Glomerular endothelial cell (primary cell): ENCODE measurements at places on chromosomes 3 and 15.

DNA sequence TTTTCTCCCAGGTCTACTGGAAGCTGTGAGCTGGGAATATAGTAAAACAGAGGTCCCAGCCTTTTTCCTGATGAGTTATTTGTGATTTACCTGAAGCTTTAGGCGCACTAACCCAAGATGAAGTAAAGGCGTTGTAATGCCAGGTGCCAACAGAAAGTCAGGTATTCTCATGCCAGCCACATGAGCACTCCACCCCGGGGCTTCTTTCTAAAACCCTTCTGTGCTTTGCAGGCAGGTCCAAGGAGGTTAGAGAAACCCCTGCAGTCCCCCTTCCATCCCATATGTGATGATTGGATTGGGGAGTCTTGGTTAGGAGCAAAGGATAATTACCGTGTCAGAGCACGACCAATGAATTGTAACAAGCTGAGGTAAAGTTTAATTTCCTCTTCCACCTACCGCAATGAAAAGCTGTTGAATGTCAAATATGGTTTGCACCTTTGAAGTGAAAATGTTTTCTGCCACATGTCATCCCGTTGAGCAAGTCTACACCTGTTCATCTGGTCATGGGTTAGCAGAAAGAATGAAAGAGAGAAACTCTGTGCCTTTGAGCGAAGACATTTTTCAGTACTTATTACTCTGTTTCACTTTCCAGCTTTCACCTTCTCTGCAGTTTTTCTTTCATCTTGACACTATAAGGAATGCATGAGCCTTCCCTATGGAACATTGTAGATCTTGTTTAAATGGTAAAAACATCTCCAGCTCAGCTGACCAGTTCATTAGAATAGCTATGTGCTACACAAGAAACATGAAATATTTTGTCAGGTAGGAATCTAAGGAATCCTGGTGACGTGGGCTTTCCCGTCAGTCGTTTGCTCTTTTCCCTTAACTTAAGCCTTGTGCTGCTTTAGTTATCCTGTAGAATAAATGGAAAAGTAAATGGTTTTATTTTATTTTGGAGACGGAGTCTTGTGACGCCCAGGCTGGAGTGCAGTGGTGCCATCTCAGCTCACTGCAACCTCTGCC lies 204.6 kb upstream of the IL12A start:
- DNase-seq = no peak

DNA sequence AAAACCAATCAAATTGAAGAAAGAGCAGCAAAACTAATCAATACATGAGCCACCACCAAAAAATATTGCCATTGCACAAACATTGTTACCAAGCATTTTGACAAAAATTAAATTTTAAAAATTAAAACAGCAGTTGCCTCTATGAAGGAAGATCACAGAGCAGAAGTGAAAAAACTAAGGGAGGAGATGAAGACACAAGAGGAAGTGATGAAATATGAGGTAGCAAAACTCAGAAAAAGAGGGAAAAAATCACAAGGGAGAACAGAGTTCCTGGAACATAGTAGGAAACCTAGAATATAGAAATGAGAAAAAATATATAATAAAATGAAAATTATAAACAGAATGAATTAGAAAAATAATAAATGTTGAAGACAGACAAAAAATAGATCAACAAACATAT lies 7.3 kb upstream of the SERPINI2 start:
- no peak for DNase-seq

DNA sequence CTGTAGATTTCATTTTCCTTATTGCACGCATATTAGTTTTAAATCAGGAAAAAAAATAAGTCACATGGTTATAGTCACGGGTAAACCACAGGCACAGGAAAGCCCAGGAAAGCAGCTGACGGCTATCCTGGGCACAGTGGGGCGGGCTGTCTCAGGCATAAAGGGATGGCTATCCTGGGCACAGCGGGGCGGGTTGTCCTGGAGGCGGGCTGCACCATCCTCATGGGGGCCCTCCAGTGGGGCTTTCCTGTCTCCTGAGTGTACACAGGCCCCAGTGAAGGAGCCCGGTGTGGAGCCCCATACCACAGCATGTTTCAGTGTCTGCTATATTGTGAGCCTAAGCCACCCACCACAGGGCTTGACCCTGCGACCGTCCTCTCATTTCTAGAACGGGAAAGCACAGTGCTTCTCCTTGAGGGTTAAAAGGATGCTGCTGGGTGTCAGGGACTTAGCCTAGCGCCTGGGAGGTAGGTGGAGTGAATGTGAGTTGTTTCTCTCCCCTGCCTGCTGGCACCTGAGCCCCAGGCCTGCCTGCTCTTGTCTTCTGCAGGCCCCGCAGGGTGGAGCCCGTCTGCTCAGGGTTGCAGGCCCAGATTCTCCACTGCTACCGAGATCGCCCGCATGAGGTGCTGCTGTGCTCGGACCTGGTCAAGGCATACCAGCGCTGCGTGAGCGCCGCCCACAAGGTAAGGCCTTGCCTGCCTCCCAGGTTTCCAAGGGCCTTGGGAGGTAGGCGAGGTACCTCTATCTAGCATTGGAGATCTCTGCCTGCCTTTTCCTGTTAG lies 25.9 kb upstream of the PLXNA1 start:
- no peak for DNase-seq

DNA sequence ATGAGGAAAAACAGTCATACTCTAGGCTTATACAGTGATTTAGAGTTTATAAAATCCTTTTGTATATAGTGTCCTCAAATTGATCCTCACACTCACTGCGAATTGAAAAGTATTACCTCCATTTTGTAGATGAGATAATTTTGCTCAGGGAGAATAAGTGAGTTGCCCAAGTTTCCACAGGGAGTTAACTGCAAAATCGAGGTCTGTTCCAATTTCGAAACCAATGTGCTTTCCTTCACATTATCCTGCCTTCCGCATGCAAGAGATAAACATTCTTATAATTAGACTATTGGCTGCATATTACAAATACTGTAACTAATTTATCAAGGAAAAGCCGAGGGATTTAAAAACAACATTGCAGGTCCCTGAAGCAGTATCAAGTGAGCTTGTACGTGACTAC lies 667.0 kb downstream of the SQOR start:
- no peak for DNase-seq

DNA sequence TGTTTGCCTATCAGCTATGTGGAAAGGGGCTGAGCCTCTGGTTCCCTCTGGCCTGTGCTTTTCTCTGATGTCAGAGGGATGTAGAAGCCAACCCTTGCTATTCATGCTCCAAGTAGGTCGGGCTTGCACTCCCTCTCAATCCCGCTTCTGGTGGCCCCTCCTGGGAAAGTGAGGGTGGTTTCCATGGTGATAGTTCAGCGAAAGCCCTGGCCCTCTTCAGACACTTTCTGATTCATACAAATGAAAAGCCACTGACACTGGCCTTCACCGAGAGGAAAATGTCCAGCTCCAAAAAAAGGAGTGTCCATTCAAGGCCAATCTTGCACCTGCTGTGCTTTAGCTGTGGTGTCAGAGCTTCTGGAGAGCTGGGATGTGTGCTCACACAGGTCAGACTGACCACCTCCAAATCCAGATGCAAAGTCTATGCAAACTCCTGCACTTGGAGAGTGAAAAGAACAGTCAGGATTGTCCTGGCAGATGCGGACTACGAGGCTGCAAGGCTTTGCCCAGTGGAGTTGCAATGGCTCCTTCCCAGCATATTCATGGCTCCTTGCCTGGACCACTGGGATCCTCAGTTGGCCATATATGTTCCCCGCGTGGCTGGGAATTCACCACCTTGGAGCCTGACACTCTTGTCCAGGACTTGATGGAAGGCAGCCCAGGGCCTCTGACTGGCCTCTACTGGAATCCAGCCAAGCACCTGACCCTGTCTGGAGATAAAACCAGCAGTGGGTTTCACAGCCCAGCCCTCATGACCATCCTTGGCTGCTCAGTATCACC lies 96.6 kb downstream of the CEMIP start:
- no peak for DNase-seq
